ENCODE measurements at places on chromosomes 7 and 10.

DNA sequence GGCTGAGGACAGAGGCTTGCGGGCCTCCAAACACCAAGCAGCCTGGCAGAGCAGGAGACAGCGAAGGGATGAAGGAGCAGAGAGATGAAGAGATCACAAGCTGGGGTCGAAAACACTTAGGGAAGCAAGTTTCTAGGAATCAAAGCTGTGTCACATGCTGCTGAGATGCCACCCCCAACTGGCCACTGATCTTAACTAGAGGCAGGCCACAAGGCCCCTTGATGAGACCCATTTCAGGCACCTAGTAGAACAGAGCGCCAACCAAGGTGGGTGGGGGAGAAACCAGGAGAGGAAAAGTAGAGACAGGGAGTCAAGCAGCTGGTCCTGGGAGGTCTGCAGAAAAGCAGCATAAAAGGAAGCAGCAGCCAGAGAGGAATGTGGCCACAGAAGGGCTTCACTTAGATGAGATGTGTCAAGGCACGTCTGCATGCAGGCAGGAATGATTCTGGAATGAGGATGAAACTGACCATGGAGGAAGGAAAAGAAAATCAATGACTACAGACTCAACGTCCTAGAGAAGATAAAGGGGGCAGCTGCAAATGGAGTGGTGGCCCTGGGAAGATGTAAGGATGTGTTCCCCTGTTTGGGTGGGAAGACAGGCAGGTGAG, 85.0 kb upstream of the DDC start:
- DNase-seq, result no peak

DNA sequence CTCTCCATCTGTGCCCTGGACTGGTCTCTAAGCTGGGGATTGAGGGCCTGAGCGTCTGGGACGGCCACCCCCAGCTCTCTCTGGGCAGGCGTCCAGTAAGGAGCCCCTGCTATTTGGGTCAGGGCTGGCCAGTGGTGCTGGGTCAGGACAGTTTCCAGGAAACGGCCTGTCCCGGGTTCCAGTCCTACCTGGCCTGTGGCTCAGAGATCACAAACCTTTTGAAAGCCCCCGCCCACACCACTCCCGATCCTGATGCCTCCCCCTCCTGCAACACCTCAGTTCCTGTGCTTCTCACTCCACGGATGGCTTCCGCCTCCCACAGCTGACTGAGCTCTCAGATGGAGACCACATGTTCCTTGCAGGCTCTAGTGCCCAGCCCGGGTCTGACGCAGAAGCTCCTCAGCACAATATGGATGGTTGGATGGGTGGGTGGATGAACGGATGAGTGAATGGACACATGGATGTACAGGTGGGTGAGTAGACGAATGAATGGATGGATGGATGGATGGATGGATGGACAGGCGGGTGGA, 91.7 kb upstream of the PDGFA start:
- DNase-seq, result no peak

GRCh38 chr7:49432254-49432653, 341.2 kb upstream of the VWC2 start:
- no peak for DNase-seq

- no peak for DNase-seq
These were observed 81.6 kb downstream of the RSU1 start for GRCh38 chr10:16735671-16736070.

- peak; percentile 58 for DNase-seq
These were observed 8.6 kb downstream of the CAMK2G start for GRCh38 chr10:73865459-73866442.

DNA sequence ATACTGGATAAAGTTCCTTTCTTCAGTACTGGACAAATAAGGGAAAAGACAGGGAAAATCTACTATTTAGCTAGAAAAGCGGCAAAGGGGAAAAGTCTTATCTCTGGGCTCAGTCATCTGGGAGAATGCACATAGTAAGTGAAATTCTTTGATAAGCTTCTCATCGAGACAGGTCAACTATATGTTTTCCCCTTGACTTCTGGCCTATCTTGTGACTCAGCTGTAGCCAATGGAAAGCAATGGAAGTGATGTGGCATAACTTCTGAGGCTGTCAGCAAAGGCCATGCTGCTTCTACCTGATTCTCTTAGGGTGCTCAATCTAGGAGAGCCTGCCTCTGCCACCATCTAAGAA, 91.9 kb downstream of the PCGF5 start:
- DNase-seq, result no peak

DNA sequence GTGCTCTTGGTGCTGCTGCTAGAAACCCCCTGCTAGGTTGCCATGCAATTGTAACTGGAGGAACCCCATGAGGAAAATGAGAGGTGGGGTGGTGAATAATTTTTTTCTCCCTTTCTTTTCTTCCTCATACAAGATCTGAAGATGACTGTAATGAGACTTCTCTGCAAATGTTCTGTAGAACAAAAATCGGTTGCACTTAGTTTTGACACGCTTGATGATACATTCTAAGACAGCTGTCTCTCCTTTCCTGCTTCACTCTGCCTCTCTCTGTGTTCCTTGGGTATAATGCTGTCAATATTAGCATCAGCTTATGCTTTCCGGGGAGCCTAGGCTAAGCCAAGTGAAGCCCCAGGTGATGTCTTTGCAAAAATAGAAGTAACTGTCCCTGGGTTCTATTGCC, 721.5 kb downstream of the POM121L12 start:
- DNase-seq, result no peak

GRCh38 chr7:101216860-101217387, 457 bp downstream of the PLOD3 start:
- no peak for DNase-seq

- no peak for DNase-seq
These were observed 21.1 kb downstream of the C7orf33 start for GRCh38 chr7:148611692-148612091.

DNA sequence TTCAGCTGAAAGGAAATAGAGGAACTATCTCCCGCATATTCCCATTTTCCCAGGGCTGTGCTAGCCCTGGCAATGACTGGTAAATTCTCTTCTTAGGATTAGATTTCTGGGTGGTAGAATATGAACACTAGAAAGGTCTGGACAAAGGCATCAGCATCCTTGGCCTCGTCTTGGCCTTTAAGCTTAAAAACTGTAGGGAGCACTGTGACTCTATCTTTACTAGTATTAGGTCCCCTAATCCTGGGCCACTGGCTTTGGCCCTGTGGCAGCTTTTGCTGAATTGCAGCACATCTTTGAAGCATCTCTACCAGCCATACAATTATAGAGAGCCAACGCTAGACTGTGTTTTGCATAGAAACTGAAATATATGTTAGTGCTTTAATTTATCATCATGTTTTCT, 41.5 kb upstream of the EBLN1 start:
- no peak for DNase-seq

DNA sequence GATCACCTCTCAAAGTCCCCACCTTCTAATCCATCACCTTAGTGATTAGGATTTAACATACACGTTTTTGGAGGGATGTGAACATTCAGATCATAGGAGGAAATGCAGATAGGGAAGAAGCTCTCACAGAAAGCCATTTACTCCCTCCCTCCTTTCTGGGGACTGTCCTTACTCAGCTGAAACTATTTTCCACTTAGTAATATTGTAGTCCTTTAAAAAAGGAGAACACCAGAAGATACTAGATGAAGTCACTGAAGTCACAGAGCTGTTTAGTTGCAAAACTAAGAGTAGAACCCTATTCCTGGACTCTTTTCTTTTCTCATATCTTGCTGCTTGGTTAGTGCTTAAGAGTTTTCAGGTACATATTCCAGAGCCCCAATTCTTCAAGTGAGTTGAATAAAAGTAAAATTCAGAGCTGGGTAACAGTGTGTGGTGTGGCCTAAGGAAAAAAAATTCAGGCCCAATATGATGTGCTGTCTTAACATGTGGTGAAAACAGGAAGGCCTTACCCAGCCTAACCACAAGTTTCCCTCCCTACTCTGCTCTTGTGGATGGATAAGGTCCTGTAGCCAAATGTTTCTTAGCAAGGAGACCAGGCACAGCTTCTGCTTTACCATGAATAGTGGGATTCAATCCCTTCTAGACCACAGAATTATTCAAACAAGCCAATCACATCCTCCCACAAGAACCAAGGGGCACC, 135.7 kb downstream of the INHBA start:
- no peak for DNase-seq

GRCh38 chr10:33453081-33454025, 118.9 kb upstream of the NRP1 start:
- no peak for DNase-seq

DNA sequence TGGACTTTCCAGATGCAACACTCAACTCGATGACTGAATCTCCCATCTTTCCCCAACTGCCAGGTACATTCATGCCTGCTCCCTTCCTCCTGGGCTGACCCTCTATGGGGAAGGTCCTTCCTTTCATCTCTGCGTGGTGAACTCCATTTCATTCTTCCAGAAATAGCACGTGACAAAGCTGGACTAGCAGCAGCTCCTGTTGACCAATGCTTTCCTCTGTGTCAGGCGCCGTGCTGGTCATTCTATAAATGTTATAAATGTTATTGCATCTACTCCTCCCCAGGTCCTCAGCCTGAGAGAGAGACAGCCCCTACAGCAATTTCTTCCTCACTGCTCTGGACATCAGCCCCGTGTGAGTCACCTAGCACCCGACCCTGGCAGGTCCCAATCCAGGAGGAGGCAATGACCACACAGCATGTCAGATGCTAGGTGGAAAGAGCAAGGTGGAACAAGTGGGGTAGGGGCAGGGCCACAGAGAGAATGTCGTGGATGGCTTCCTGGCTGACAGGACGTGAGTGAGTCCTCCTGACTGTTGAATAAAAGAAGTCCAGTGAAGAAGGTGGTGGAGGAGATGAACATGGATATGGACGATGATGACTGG, 178.1 kb downstream of the ADAM12 start:
- DNase-seq, result no peak

DNA sequence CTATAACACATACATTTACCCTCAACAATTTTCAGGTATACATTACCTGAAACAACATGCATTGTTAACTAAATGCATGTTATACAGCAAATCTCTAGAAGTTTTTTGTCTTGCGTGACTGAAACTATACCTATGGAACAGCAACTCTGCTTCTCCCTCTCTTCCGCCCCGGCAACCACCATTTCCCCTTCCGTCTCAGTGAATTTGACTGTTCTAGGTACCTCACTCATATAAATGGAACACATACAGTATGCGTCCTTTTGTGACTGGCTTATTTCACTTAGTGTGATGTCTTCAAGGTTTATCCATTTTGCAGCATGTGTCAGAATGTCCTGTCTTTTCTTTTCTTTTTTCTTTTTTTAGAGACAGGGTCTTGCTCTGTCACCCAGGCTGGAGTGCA, 22.5 kb downstream of the CALHM2 start:
- no peak for DNase-seq

DNA sequence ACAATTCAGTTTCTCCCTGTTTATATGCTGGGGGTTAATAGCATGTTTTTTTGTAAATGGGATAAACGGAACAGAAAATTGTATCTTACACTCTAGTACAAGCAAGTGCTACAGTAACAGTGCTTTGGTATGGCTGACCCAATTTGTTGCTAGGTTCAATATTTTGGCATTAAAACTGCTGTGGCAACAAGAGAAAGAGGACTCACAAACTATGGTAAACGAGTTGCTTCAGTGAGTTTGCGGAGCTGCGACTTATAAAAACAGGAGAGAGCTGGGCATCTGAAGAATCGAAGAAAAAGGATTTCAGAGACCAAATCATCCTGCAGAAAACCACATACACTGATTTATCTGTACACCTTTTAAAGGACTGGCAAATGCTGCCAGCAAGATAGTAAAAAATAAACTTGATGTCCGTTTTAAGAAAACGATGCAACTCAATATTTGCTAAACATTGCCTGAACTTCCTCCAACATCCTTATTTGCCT, 2.2 kb downstream of the GLUD1 start:
- DNase-seq, result no peak

DNA sequence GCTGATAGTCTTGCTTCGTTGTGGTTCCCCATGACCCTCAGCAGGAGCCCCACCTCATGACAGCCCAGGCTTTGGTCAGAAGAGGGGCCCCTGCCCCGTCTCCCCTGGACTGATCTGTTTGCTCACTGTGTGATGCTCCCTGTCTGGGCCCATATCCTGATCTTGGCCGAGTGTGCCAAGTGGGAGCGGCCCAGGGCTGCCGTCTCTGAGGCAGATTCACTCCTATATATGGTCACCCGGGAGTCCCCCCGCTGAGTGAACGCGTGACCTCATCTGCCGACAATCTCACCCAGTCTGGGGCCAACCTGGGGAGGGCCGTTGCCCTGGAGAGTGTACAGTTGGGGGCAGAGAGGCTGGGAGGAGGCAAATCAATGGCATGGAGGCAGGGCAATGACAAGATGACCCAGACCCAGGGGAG, 34.5 kb downstream of the PPIF start:
- no peak for DNase-seq

GRCh38 chr7:99369767-99370391, 4.7 kb upstream of the ARPC1B start:
- DNase-seq, result no peak

- no peak for DNase-seq
These were observed 62.6 kb downstream of the CLIP2 start for GRCh38 chr7:74351836-74352235.

- no peak for DNase-seq
These were observed 149.8 kb downstream of the DOCK4 start for GRCh38 chr7:112056409-112056808.

- DNase-seq, result no peak
These were observed 126.9 kb upstream of the KLF6 start for GRCh38 chr10:3911713-3912442.

GRCh38 chr10:88896372-88896993, 16.4 kb downstream of the STAMBPL1 start:
- DNase-seq, result no peak

DNA sequence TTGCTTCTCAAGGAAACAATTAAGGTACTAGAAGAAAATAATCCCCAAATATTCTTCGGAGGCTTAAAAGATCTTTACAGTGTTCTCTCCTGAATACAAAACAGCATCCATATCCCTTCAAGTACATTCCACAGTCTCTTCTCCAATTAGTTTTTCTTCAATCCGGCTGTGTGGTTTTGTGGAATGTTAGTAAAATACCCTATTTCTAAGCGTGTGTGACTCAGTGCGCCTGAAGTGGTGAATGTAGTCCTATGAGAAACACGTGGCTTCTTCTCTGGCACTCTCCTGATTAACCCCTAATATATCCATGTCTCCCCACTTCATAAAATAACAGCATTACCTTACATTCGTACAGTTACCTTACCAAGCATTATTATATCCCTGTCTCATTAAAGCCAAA, 570.2 kb downstream of the ARL4A start:
- no peak for DNase-seq

DNA sequence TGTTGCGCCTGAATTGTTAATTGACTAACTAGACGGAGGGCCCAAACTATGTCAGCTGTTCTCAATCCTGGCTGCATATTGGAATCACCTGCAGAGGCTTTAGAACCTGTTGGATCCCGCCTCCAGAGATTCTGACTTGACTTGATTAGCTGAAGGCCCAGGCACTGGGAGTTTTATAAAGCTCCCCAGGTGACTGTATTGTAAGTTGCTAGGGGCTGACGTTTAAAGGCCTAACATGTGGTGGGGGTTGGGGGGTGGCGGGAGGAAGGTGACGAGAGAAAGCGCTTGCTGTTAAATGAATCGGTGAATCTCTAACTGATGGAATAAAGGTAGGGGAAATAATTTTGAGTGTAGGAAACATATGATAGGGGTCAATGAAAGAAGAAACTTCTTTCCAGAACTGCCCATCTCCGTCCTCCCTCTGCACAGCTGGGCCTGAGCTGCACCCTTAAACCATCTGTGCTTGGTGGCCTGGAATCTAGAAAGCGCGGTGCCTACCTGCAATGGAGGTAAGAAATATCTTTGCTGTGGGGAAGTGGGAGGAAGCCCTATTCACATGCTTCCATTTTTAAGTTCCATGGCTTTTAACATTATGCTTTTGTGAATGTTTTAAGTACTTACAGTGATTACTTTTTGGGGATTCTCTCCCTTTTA, 225.0 kb upstream of the FAM3C start:
- no peak for DNase-seq

- DNase-seq, result no peak
These were observed 31.7 kb downstream of the GALNTL5 start for GRCh38 chr7:151987748-151988529.
